ENCODE measurements at places on chromosomes 1 and 21.

GRCh38 chr1:195584870-195585624 lies 1023.2 kb downstream of the KCNT2 start:
- no peak overlapping the region for H3K4me3 ChIP-seq
- H3K27ac ChIP-seq = no peak overlapping the region
- no peak for DNase-seq
- H3K4me1 ChIP-seq = no peaks in the 10 kb centered on the region
- H3K36me3 ChIP-seq = no peaks in the 10 kb centered on the region

GRCh38 chr1:33433509-33434362 lies 2.8 kb upstream of the PHC2 start:
- H3K4me3 ChIP-seq = no peak overlapping the region
- H3K36me3 ChIP-seq = no peaks in the 10 kb centered on the region

- no peak overlapping the region for H3K4me3 ChIP-seq
- peaks cover 69% of the 10 kb centered on the region for H3K4me1 ChIP-seq
- no peak overlapping the region for H3K27ac ChIP-seq
These were observed 22.6 kb downstream of the SLAMF6 start for GRCh38 chr1:160500321-160500990.

DNA sequence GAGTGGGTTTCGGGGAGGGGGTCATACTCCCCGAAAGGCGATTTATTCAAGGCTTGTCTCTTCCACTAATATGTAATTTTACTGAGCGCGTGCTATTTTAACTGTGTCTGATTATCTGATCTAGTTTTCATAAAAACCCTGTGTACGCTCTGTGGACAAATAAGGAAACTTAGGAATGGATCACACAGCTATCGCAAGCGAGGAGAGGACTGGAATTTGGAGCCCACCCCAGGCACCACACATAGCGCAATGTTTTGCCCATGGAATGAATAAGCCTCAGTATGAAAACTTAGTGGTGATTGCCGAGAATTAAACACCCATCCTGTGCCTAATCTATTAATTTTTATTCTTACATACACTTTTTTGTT lies 9.8 kb upstream of the RAB42 start:
- H3K27me3 ChIP-seq = peaks cover 2% of the 10 kb centered on the region
- DNase-seq = no peak
- H3K36me3 ChIP-seq = peaks cover 47% of the 10 kb centered on the region
- peak overlapping the region; percentile 96 for H3K27ac ChIP-seq

- no peak for DNase-seq
- H3K27ac ChIP-seq = no peak overlapping the region
- peaks cover 10% of the 10 kb centered on the region for H3K36me3 ChIP-seq
- H3K27me3 ChIP-seq = no peaks in the 10 kb centered on the region
- peaks cover 4% of the 10 kb centered on the region for H3K4me1 ChIP-seq
These were observed 34.3 kb downstream of the GPR137B start for GRCh38 chr1:236176337-236177336.

DNA sequence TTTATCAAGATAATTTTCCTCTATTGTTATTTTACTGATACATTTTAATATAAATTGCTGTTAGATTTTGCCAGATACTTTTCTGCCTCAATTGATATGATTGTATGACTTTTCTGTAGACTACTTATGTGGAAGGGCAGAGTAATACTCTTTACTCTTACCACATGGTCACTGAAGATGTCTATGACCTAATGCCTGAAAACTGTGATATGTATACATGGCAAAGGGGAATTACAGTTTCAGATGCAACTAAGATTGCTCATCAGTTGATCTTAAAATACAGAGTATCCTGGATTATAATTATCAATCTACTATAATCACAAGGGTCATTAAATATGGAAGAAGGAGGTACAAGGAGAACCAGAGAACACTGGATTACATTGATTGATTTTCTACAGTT lies 1528.0 kb downstream of the BRINP3 start:
- no peak for DNase-seq
- no peak overlapping the region for H3K27ac ChIP-seq
- H3K27me3 ChIP-seq = no peaks in the 10 kb centered on the region
- H3K36me3 ChIP-seq = no peaks in the 10 kb centered on the region

DNA sequence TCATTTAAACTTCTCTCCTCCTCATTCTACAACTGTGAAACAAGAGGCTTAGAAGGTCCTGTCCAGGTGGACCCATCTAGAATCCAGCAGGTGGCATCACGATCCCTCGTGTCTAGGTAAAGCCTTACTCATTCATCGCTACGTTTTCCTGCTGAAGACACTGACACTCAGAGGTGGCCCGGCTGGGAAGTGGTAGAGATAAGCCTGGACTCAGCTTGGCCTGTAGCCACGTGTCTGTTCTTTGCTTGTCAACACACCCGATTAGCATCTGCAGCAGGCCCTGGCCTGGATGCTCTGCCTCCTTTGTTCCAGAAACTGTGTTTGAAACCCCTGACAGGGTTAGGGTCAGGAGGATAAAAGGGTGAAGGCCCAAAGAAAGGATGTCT lies 43.4 kb downstream of the PARP1 start:
- DNase-seq = no peak
- H3K4me1 ChIP-seq = no peaks in the 10 kb centered on the region

- no peak overlapping the region for H3K4me3 ChIP-seq
- DNase-seq = no peak
- peaks cover 2% of the 10 kb centered on the region for H3K36me3 ChIP-seq
These were observed 790 bp upstream of the MATN1 start for GRCh38 chr1:30724175-30724574.

DNA sequence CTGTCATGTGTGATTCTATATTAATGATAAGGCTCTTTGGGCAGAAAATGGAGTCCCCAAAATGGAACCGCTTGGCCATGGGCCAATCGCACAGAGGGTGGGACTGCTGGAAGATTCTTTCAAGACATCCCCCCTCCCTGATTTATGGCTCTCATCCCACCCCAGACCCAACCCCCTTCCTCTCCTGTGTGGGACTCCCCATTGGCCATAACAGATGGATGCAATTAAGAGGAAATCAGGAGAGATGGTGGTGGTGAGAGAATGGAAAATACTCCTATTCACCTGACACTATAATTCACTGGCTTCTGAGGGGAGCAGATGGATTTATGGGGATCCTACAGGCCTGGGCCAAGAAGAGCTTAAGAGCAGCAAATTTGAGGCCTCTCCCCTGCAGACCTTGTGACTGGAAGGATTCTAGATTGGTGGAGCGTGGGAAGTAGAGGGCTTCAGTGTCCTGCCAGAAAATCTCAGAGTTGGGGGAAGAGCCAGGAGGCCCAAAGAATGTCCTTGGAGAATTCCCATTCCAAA lies 1.7 kb downstream of the IGFN1 start:
- no peak for DNase-seq
- peaks cover 6% of the 10 kb centered on the region for H3K4me1 ChIP-seq
- no peak overlapping the region for H3K27ac ChIP-seq
- H3K27me3 ChIP-seq = peaks cover 23% of the 10 kb centered on the region
- H3K36me3 ChIP-seq = no peaks in the 10 kb centered on the region

DNA sequence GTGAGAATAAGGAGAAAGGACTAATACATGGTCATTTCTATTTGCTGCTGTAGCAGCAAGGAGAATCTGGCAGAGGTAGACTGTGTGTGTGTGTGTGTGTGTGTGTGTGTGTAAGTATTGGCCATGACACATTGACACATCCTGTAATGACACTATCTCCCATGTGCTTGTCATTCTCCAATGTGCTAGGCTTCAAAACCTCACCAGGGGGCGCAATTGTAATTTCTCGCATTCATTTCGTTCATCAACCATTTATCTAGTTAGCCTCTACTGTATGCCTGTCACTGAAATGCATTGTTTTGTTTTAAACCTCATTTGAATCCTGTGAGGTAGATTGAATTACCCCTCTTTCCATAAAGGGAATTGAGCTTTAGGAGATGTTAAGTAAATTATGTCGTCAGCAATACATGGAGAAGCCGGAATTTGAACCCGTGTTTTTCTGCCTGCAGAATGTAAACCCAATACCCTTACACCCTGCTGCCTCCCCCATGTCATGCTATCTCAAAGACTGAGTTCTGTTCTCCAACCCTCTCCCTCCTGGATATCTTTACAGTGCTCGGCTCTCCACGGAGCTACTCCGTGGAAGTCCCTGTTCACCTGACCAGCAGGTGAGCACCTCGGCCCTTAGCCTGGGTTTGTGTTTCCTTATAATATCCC lies 100.8 kb downstream of the UCK2 start:
- H3K36me3 ChIP-seq = no peaks in the 10 kb centered on the region
- H3K4me1 ChIP-seq = no peaks in the 10 kb centered on the region
- DNase-seq = peak; percentile 57
- H3K4me3 ChIP-seq = no peak overlapping the region

DNA sequence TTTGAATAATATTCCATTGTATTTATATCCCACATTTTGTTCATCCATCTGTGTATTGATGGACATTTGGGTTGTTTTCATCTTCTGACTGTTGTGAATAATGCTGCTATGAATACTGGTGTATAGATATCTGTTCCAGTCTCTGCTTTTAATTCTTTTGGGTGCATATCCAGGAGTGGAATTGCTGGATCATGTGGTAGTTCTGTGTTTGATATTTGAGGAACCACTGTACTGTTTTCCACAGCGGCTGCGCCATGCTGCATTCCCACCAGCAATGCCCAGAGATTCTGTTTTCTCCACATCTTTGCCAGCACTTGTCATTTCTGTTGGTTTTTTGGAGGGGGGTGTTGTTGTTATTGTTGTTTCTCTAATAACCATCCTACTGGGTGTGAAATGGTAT lies 131.6 kb upstream of the KIF26B start:
- peaks cover 7% of the 10 kb centered on the region for H3K4me1 ChIP-seq
- H3K36me3 ChIP-seq = no peaks in the 10 kb centered on the region
- H3K4me3 ChIP-seq = no peak overlapping the region
- H3K27me3 ChIP-seq = no peaks in the 10 kb centered on the region
- no peak for DNase-seq

DNA sequence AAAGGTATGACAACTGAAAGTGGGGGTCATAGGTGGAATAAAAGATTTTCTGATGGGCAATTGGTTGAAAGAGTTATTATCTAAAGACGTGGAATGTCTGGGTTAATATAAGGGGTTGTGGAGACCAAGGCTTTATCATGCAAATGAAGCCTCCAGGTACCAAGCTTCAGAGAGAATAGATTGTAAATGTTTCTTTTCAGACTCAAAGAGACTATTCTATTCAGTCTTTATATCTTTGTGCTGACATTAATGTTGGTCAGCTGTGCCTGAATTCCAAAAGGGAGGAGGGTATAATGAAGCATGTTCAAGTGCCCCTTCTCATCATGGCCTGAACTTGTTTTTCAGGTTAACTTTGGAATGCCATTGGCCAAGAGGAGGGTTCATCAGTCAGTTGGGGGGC lies 145.3 kb downstream of the SETD4 start:
- H3K36me3 ChIP-seq = no peaks in the 10 kb centered on the region
- no peak overlapping the region for H3K27ac ChIP-seq
- no peaks in the 10 kb centered on the region for H3K4me1 ChIP-seq

DNA sequence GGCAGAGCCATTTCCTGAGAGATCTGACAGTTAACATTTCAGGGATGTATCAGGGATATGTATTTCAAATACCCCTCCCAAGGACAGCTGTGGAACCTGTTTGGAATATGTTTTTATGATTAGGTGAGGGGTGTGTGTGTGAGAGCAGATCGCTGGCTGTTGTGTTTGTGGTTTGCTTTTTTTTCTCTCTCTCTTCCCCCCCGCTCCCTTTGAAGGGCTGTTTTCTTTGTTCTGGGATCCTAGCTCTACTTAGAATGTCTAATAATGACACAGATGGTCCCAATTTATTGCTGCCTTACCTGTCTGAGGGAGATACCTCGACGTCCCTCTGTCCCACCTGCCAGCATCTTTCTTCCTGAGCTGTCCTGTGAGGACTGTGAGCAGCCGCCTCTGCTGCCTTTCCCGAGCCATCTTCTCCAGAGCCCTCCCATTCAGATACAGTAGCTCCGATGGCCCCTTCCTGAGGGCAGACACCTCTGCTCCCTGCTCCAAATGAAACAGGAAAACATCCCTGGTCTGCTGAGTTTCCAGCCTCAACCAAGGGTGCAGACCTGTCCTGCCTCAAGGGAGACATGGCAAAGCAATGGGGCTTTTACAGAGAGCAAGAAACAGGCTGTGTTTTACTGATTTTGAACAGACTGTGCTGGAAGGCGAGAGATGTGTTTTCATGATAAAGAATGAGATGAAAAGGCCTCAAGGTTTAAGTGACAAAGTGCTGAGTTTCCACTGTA lies 138.0 kb upstream of the TNR start:
- no peak overlapping the region for H3K27ac ChIP-seq
- no peaks in the 10 kb centered on the region for H3K4me1 ChIP-seq
- H3K36me3 ChIP-seq = no peaks in the 10 kb centered on the region
- no peak overlapping the region for H3K4me3 ChIP-seq
- DNase-seq = no peak
- peaks cover 2% of the 10 kb centered on the region for H3K27me3 ChIP-seq

DNA sequence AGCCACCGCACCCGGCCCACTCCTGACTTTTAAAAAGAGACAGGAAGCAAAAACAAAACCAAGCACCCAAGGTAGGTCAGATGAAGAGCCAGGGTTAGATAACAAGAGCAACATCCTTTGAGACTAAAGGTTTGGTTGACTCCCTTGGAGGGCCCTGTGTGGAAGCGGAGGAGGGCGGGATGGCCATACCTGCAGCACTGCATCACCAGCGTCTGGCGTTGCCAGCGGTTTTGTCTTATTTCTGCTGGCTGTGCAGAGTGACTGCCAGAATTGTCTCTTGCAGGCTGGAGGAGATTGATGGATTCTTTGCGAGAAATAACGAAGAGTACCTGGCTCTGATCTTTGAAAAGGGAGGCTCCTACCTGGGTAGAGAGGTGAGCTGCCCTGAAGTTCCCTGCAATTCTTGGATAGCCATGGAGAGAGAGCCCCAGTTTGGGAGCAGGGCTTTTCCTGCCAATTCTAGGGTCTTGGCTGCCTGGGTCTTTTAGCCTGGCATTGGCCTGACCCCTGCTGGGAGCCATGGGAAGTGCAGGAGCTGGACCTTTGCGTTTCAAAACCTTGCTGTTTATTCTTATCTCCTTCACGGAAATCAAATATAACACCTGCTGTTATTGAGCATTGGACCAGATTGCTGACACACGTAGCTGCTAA lies 24.0 kb downstream of the QSOX1 start:
- no peaks in the 10 kb centered on the region for H3K36me3 ChIP-seq
- H3K4me1 ChIP-seq = no peaks in the 10 kb centered on the region
- H3K27ac ChIP-seq = no peak overlapping the region
- H3K27me3 ChIP-seq = no peaks in the 10 kb centered on the region
- H3K4me3 ChIP-seq = no peak overlapping the region
- DNase-seq = peak; percentile 74

DNA sequence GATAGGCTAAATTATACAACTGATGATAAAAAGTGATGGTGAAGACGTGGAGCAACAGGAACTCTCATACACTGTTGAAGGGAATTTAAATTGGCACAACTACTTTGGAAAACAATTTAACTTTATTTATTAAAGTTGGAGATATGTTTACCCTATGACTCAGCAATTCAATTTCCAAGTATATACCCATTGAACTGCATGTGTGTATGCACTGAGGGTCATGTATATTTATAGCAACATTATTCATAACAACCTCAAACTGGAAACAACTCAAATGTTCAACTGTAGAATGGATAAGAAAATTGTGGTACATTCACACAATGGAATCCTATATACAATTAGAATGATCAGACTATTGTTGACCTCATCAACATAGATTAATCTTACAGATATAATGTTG lies 16.5 kb upstream of the BCAS2 start:
- no peaks in the 10 kb centered on the region for H3K36me3 ChIP-seq
- no peaks in the 10 kb centered on the region for H3K4me1 ChIP-seq
- no peak overlapping the region for H3K4me3 ChIP-seq
- DNase-seq = no peak
- H3K27me3 ChIP-seq = peaks cover 7% of the 10 kb centered on the region
- no peak overlapping the region for H3K27ac ChIP-seq

- no peak overlapping the region for H3K27ac ChIP-seq
- DNase-seq = no peak
- H3K27me3 ChIP-seq = peaks cover 10% of the 10 kb centered on the region
- H3K4me3 ChIP-seq = no peak overlapping the region
- H3K4me1 ChIP-seq = no peaks in the 10 kb centered on the region
These were observed 43.1 kb upstream of the ETV3 start for GRCh38 chr1:157181258-157181657.

All from activated naive CD8-positive, alpha-beta T cell treated with anti-CD3 and anti-CD28 coated beads, Interleukin-2, amount 50 U/mL, for 24 hours (primary cell).